ENCODE measurements at places on chromosomes 3 and 15.
A peak's percentile ranks its signal among the peaks of the same experiment; 100 is the strongest.

DNA sequence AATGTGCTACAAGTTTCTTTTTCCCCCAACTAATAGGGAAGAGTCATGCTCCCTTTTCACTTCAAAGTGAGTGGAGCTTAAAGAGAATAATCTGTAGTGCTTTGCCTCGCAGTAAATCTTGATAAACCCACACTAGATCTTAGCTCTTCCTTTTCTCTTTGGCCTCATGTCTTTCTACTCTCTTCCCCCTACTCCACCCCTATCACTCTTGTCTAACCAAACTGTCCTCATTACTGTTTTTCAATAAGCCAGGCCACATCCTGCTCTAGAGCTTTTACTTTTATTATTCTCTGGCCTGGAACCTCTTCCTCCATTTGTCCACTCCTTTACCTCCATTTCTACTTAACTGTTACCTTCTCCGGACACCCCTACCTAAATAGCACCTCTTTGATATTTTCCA lies 291.0 kb upstream of the SATB1 start:
- no peak for DNase-seq

DNA sequence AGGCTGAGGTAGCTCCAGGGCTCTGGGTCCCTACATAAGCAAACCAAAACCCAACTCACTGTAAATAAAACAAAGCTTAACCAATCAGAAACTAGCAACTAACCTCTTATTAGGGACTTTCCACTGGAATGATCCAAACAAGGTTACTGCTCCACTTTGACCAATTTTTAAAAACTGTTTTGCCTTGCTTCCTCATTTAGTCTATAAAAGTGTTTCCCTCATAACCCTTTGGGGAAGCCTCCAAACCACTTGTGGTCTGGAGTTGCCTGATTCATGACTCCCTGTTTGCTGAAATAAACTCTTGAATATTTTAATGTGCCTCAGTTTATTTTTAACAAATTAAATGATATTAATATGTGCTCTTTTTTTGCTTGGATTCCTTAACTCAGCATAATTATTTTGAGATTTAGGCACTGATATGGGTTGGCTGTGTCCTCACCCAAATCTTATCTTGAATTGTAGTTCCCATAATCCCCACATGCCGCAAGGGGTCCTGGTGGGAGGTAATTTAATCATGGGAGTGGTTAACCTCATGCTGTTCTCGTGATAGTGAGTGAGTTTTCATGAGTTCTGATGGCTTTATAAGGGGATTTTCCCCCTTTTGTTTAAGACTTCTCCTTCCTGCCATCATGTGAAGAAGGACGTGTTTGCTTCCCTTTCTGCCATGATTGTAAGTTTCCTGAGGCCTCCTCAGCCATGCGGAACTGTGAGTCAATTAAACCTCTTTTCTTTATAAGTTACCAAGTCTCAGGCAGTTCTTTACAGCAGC lies 90.6 kb downstream of the CD200R1L start:
- no peak for DNase-seq

DNA sequence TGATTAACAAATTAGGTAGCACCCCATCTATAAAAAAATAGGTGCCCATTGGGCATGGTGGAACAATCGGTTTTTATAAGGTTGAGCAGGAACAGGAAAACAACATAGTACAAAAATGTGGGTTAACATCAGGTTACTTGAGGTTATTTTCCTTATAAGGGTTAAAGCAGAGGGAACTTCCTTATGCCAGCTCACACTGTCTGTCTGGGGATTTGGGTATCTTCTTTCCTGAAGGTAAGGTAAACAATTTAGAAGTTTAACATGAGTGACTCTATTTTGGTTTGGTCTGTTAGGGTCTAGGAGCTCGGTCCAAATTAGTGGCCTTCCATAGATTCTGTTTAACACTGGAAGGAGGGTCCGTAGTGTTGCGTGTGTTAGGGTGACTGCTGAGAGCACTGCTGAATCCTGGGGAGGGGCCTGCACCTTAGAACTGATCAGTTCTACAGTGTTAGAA lies 14.7 kb downstream of the CHD2 start:
- DNase-seq = no peak

GRCh38 chr3:149955449-149955848 lies 15.2 kb downstream of the PFN2 start:
- no peak for DNase-seq

GRCh38 chr3:162643245-162643644 lies 1146.6 kb downstream of the OTOL1 start:
- DNase-seq = no peak

DNA sequence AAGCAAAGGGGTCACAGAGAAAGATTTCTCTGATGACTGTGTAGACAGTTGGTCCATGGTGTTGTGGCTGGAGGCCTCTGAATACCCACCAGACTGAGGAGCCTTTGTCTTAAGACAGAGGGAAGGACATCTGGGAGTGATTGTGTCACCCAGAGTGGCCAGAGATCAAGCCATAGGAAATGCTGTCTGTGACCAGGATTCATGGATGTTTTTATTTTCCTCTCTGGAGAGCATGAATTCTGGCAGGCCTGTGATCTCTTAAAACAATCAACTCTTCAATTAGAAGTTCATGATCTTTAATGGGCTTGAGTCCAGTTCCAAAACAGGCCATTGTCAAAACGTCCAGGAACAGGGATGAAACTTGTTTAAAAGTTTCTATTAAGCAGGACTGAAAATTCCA lies 198.9 kb upstream of the CTDSPL start:
- no peak for DNase-seq

GRCh38 chr3:71078723-71079525 lies 504.6 kb downstream of the FOXP1 start:
- DNase-seq = no peak

- DNase-seq = no peak
These were observed 202.4 kb upstream of the ICE2 start for GRCh38 chr15:60681353-60681752.

DNA sequence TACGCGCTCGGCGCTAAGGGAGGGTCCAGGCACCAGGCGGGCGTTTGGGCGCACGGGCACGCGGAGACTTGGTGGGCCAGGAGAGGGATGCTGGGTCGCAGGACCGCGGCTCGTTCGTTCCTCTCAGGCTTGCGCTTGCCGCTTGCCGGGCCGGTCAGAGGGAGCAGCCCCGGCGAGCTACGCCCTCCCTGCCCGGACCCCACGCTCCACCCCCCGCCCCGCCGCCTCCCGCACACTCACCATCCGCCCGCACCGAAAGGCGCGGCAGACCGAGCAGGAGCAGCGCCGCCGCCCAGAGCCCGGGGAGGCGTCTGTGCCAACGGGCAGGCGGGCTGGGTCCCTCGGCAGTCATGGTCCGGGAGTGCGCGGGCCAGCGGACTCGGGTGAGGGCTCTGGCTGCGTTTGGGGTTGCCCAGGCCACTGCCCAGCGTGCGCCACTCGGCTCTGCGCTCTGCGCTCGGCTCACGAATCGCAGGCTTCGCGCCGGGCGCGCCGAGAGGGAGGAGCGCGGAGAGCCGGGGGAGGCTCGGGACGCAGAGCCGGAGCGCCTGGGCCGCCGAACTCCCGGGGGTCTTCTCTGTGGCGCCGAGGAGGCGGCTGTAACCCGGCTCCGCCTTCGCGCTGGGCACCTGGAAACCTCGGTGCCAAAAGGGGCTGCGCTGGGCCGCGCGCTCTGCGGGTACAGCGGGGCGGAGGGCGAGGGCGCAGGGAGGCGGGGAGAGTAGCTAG lies at the start of gene SUSD5:
Gene SUSD5 (minus strand): TSS at position 365 of the 729 bp plus-strand sequence. CDS start 13 bp downstream, at position 352.
- DNase-seq = peak; percentile 28

GRCh38 chr3:180926526-180926925 lies 14.1 kb downstream of the FXR1 start:
- no peak for DNase-seq

- peak; percentile 3 for DNase-seq
These were observed 163.1 kb downstream of the ZNF385D start for GRCh38 chr3:21587894-21588293.

- no peak for DNase-seq
These were observed 160.8 kb downstream of the ALCAM start for GRCh38 chr3:105527535-105527934.

DNA sequence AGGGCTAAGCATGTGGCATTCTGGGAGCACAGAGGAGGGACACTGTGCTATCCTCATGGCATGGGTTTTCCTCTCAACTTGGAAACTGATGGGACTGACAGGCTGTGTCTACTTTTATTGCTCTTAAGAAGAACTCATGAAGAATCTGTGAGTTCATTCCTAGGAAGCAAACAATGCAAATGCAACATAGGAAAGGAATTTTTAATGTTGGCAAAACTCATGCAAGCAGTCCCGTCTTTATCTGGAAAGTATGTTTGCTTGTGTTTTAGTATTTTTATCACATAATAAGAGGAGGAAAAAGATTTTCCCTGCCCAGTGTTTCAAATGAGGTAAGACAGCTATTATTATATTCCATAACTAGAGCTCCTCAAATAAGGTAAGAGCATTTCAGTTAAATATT lies 89.7 kb downstream of the TRIM42 start:
- DNase-seq = no peak

DNA sequence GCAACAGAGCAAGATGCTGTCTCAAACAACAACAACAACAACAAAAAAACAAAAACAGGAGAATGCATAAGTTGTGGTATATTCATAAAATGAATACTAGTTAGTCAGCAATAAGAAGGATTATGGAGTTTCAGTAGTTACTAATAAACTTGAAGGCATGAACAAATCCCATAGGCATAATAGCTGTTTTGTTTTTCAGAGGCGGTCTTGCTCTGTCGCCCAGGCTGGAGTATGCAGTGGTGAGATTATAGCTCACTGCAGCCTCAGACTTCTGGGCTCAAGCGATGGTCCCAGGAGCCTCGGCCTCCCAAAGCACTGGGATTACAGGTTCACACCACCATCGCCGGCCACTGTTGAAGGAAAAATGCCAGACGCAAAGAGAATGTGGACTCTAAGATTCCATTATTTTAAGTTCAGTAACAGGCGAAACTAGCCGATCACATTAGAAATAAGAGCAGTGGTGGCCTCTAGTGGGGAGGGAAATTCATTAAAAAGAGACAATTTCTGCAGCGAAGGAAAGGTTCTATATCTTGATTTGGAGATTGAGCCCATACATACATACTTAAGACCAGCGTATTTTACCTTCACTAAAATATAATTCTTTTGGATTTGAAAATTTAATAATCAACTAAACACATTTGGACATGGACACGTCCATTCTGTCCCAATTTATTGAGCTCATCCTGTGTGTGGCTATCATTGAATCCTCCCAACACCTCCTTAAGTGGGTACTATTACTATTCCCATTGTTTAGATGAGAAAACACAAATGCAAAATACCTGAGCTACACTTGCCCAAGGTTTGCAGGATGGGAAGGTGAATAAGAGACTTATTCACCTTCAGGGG lies 27.4 kb upstream of the HDAC11 start:
- peak; percentile 73 for DNase-seq

- DNase-seq = no peak
These were observed 60.9 kb upstream of the MEX3B start for GRCh38 chr15:82106679-82107078.

- no peak for DNase-seq
These were observed 50.9 kb upstream of the CMTM7 start for GRCh38 chr3:32340611-32341365.

DNA sequence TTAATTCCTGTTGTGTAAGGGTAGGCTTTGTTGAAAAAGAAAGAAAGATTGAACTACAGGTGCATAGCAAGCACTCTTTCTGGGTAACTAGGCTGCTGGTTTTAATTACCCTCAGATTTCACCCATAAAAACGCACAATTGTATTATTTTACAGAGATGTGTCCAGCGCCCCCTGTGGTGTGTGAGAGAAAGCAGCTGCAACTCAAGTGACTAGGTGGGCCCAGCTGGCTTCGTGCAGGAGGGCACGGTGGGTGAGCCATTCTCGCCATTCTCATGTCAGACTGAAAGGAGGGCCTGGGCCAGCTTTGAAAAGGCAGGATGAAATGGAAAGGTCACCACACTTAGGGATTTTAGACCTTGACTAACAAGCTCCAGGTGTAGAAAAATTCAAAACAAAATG lies 122.6 kb downstream of the LRIG1 start:
- DNase-seq = no peak

- DNase-seq = no peak
These were observed 38.2 kb downstream of the ABHD5 start for GRCh38 chr3:43728947-43729346.

DNA sequence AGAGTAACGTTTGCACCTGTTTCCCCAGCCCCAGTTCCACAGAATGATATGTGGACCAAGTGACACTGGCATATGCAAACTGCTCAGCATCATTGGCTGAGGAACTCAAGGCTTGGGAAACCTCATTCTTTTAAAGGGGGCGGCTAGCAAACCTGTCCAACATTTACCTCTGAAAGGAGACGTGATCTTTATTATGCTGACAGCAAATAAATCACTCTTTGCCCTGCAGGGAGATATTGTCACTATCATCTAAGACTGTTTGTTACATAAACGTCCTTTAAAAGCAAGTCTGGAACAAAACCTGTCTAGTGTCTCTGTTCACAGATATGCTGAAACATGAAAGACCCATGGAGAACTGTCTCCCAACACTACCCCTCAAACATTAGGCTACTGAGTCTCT lies 21.5 kb downstream of the CA12 start:
- no peak for DNase-seq

GRCh38 chr3:195307711-195308110 lies 36.8 kb upstream of the XXYLT1 start:
- DNase-seq = no peak

GRCh38 chr3:115805520-115805919 lies 182.2 kb downstream of the GAP43 start:
- DNase-seq = no peak

GRCh38 chr3:158134363-158134762 lies 24.5 kb downstream of the RSRC1 start:
- no peak for DNase-seq

GRCh38 chr3:30578479-30578878 lies 27.9 kb upstream of the TGFBR2 start:
- DNase-seq = peak; percentile 86

- peak; percentile 93 for DNase-seq
These were observed 13.5 kb downstream of the SNX33 start for GRCh38 chr15:75661100-75661755.

DNA sequence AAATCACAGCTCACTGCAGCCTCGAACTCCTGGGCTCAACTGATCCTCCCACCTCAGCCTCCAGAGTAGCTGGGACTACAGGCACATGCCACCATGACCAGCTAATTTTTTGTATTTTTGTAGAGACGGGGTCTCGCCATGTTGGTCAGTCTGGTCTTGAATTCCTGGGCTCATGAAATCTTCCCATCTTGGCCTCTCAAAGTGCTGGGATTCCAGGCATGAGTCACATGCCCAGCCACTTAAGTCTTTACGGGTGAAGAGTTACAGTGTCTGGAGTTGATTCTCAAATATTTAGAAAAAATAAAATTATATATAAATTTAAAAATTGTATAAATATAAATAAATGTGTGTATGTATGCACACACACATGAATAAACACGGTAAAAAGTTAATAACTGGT lies 14.5 kb upstream of the KBTBD12 start:
- DNase-seq = no peak

DNA sequence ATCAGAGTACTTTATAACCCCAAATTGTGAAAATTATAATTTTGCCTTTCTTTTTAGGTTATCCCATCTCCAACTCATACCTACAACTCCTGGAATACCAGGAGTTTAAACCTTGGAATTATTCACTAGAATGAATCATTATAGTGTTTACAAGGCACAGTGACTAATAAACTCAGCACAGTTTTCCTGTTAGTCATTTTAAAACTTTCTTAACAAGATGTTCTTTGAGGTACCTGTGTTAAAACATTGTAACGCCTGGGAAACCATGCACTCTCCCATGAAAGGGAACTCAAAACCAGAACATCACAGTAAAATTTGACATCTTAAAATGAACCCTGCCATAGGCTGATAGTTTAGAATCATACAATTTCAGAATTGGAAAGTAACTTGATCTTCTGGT lies 132.4 kb upstream of the OSTN start:
- no peak for DNase-seq

- no peak for DNase-seq
These were observed 52.6 kb downstream of the NMD3 start for GRCh38 chr3:161273589-161274218.

GRCh38 chr15:82307714-82308081 lies 41.6 kb downstream of the GOLGA6L10 start:
- no peak for DNase-seq
